ENCODE measurements at places on chromosomes 2 and 18.

DNA sequence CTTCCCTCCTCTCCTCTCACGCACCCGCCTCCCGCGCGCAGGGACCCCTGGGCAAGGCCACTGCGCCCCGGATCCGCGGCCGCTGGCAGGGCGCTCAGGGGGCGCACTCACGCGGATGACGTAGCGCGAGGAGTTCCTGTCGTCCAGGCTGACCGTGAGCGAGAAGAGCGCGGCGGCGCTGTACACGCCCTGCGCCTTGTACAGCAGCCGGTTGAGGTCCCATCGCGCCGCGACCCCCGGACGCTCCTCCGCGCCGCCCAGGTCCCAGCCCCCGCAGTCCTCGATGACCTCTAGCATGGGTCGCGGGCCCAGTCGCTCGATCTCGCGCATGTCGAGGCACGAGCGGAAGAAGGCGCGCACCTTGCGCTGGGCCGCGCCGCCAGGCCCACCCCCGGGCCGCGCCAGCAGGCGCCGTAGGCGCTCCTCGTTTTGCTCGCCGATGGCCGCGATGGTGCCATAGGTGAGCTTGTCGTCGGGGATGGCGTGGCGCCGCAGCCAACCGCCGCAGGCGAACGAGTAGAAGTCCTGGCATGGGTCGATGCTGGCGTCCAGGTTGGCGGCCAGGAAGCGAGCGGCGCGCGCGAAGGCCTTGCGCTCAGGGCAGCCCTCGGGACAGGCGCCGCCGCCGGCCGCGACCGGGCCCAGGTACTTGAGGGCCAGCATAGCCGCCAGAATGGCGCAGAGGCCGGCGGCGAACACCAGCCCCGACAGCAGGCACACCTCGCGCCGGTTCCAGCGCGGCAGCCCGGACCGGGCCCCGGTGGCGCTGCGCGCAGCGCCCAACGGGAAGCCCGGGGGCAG lies 1.7 kb downstream of the ECEL1 start:
- DNase-seq = no peak

- DNase-seq = no peak
These were observed 58.1 kb upstream of the NFATC1 start for GRCh38 chr18:79337620-79338019.

GRCh38 chr18:4758980-4759379 lies 303.9 kb upstream of the DLGAP1 start:
- no peak for DNase-seq

GRCh38 chr18:80200932-80201672 lies 46.2 kb downstream of the PARD6G start:
- no peak for DNase-seq

- DNase-seq = no peak
These were observed 29.9 kb downstream of the NBAS start for GRCh38 chr2:15531095-15531854.

GRCh38 chr2:23009545-23010149 lies 375.3 kb upstream of the KLHL29 start:
- no peak for DNase-seq

DNA sequence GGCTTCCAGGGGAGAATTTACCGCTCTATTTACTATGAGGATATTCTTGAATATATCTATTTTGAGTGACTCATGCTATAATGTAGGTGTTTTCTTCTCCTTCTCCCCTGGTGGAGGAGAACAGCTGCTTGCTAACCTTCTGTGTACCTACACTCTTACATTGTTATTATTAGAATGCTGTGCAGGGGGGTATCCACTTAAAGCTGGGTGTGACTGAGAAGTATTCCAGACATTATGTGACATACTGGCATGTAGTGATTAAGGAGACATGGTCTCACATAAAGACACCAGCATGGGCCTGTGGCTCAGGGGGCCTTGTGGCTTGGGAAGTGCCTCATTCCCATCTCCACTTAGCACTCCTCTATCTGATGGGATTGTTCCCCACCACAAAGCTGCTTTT lies 287.9 kb downstream of the PTPRM start:
- no peak for DNase-seq

Data from NCI-H2081 treated with DMSO at 0.1 percent for 48 hours (cell line).